Stimulated activated CD8-positive, alpha-beta memory T cell treated with anti-CD3 and anti-CD28 coated beads, Interleukin-7, amount 100 ng/mL, for 1 hour (primary cell): ENCODE measurements at places on chromosomes 2 and 18.

DNA sequence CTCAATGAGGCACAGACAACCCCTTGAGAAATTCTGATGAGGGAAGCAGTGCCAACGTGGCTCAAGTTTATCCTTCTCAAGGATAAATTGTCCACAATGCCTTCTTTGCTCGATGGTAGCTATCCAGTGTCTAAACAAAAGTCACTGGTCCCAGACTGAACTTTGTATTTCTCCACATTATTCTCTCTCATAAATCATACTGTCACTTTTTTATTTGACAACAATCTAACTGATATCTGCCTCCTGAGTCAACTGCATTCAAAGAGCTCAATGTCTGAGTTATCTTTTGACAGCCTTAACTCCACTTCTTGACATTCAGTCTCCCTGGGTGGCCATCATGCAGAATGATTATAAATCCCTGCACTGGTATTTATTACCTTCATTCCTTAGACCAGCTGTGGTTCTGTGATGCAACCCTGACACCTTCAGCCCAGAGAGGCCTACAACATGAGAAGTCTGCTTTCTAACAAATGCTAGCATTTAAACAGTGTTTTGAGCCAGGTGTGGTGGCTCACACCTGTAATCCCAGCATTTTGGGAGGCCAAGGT, 38.2 kb downstream of the IMMT start:
- DNase-seq = no peak

DNA sequence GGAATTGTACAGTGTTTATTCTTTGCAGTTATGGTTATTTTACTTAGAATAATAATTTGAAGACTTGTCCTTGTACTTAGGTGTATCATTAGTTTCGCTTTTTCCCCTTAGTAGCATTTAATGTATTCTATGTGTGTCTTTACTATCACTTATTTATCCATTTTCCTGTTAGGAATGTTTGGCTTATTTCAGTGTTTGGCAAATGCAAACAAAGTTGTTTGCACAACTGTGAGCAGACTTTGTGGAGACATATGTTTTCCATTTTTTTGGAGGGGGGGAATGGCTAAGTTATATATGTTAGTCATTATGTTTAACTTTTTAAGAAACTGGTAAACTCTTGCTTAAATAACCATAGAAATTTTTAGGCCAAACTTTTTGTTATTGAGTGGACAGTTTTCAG, 447.7 kb downstream of the SOX11 start:
- DNase-seq = no peak

DNA sequence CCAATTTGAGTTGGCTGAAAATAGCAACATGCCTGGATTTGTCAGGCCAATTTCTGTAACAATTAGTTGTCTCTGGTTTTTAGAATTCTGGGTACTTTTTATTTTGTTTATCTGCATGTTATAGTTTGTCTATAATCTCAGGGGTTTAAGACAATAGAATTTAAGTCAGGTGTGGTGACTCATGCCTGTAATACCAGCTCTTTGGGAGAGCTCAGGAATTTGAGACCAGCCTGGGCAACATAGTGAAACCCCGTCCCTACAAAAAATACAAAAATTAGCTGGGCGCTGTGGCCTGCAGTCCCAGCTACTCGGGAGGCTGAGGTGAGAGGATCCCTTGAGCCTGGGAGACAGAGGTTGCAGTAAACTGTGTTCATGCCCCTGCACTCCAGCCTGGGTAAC, 114.4 kb upstream of the GLS start:
- no peak for DNase-seq

GRCh38 chr2:69201259-69201658, 185.8 kb downstream of the GFPT1 start:
- no peak for DNase-seq

DNA sequence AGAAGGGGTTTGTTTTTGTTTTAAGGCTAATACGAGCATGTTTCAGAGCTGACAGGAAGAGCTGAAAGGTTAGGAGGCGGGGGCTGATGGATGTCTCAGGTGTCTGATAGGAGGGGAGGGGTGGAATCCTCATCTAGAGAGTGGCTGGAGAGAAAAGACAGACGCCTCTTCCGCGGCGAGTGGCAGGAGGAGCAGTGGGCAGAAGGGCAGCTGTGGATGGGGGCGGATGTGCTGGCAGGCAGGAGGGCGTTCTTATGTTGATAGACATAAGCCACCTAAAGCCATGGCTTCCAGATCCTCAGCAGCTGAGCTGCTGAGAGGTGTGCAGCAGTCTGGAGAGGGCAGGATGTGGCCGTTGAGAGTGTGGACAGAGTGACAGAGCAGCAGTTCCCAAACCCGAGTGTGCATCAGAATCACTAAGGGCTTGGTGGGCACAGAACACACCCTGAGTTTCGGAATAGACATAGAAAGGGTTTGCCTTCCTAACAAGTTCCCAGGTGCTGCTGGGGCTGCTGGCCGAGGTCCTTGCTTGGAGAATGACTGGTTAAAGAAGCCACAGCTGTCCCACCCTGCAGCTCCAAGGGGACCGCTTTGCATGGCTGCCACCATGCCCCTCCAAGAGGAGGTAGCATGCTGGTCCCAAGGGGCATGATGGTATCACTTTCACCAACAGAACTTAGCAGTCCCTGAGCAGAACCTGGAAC, 3.0 kb upstream of the ITM2C start:
- DNase-seq = no peak

DNA sequence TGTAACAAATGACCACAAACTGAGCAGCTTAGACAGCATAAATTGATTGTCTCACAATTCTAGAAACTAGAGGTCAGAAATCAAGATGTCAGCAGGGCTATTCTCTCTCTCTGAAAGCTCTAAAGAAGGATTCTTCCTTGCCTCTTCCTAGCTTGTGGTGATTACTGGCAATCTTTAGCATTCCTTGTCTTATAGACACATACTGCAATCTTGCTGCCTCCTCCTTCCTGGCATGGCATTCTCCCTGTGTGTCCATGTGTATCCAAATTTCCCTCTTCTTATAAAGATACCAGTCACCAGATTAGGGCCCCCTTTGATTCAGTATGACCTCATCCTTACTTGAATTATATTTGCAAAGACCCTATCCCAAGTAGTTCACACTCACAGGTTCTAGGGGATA, 2.3 kb downstream of the ASB3 start:
- no peak for DNase-seq

DNA sequence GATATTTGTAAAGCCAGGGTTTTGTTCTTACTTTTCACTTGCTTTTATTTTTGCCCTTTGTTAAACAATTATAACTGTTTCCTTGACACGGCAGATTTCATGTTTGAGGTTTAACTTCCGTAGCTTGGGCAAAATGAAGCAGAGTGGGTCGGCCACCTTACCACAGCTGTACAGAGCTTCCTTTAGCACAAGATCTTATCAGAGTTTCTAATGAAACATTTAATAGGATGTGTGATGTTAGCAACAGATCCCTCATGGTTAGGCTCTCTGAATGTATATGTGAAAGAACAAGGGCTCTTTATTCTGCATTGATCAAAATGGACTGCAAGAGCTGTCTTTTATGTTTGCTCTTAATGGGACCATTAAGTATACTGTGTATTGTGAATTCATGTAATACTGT, 22.3 kb downstream of the RNF125 start:
- DNase-seq = no peak

DNA sequence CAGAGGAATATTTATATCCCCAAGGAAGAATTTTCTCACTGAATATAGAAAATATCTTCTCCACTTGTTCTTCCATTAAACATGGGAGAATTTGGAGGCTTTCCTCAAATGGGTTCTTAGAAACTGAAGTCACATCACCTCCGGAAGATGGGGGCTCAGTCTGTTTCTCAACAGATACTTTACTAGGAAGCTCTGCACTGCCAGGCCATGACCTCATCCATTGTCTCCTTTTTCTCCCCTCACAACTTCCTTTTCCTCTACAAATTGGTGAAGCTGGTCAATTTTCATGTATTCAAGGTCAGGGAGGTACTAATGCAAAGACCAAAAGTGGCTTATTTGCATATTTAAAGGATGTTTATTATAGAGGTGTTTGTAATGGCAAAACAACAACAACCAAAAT, 173.1 kb downstream of the RNF152 start:
- DNase-seq = no peak

DNA sequence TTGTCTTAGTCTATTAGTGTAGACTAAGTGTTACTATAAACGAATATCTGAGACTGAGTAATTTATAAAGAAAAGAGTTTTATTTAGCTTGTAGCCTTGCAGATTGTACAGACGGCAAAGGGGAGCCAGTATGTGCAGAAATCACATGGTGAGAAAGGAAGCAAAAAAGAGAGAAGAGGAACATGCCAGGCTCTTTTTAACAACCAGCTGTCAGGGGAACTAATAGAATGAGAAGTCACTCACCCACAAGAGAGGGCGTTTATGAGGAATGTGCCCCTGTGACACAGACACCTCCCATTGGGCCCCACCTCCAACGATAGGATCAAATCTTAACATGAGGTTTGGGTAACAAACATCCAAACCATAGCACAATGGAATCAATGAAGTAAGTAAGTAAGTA, 20.6 kb upstream of the ZNF804A start:
- no peak for DNase-seq

- DNase-seq = no peak
Observed at GRCh38 chr2:208025814-208026184, 472 bp upstream of the PLEKHM3 start.

- no peak for DNase-seq
Observed at GRCh38 chr2:112821142-112821541, 15.4 kb downstream of the IL1B start.

- no peak for DNase-seq
Observed at GRCh38 chr18:40249390-40250080, 1705.5 kb upstream of the PIK3C3 start.

DNA sequence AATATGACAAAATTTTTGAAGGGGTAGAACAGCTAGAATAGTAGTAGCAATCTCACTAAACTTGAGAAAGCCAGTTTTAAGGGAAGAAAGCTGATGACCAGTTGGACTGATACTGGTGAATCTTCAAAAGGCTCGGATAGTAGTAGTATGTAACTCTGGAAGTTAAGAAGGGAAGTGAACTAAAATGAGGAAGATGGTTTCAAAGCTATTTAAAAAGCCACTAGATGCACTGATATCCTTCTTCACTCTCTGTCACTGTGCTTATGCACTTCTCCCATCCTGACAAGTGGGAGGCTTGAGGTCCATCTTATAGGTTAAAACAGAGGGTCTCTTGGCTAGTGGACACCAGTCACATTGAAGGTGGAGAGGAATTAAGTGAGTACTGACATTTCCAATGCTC, 141.1 kb downstream of the NCOA1 start:
- no peak for DNase-seq

GRCh38 chr18:13892098-13892497, 23.2 kb downstream of the MC2R start:
- DNase-seq = no peak

DNA sequence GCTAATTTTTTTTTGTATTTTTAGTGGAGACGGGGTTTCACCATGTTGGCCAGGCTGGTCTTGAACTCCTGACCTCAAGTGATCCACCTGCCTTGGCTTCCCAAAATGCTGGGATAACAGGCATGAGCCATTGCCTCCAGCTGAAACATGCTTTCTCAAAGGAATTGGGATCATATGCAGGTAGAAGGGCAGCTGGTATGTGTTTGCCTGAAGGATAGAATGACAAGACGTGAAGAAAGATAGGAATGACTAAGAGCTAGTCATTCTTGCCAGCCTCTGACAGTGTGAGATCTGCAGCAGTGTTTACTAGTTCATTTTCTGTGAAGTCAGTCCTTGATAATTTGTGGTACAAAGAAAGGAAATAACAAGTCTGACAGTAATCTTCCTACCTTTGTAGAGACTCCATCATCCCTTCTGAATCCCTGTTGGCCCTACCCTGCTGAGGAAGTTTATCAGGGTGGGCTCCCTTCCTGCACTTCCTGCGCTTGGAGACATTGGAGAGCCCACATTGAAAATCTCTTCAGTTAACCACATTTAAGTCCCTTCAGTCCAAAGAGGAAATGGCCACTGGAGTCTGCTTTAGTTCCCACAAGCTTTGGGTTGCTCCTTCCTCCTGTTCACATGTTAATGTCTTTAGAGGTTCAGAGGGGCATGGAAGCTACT, 14.7 kb downstream of the CFLAR start:
- DNase-seq = no peak

DNA sequence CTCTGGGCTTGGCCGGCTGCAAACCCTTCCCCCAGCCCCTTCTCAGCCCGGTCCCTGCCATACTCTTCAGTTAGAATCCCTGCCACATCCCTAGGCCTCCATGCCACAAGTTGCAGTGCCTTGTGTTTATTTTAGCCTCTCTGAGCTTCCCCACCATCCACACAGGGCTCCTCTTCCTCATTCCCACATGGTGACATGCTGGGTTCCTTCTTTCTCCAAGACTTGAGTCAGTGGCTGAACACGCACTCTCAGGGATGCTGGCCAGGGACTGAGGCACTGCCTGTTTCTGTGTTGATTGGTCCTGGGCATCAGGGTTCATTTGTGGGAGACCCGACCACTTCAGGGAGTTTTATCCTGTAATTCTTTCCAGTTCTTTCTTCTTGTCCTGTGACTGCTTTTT, 56.3 kb downstream of the KCNS3 start:
- no peak for DNase-seq

DNA sequence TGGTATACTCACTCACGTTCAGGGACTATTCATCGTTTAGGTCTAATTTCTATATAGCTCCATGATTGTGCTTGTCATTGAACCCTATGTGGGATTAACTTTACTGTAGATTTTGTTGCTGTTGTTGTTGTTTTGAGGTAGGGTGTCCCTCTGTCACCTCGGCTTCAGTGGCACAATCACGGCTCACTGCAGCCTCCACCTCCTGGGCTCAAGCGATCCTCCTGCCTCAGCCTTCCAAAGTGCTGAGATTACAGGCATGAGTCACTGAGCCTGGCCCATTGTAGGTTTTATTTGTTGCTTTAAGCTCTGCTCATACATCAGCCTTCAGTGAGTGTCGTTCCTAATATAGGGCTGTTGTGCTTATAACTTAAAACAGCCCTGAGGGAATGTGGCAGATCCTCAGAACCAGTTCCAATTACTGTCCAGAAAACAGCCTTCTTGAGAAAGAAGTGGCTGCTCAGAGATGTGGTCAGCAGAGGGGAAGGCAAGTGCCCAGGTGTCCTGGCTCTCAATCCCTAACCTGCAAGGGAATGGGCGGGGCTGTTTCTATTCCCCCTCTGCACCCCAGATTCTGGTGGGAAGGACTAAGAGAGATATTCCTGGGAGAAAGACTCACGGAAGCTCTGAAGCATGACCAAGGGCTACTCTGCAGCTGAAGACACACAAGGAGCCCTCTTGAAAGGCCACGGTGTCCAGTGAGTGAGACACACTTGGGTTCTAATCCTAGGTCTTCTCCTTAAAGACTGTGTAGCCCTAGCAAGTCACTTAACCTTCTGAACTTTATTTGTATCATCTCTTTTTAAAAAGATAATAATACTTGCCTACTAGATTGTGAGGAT, 79.6 kb upstream of the LCLAT1 start:
- DNase-seq = no peak
